ENCODE measurements at places on chromosomes 1 and 21.

GRCh38 chr1:118483245-118484006, 298.4 kb upstream of the SPAG17 start:
- DNase-seq: no peak

GRCh38 chr21:40732253-40733023, 114.5 kb downstream of the DSCAM start:
- no peak for DNase-seq

GRCh38 chr1:74728736-74729135, 4.1 kb downstream of the CRYZ start:
- DNase-seq: no peak

- no peak for DNase-seq
Observed at GRCh38 chr1:51072043-51072439, 30.0 kb upstream of the C1orf185 start.

DNA sequence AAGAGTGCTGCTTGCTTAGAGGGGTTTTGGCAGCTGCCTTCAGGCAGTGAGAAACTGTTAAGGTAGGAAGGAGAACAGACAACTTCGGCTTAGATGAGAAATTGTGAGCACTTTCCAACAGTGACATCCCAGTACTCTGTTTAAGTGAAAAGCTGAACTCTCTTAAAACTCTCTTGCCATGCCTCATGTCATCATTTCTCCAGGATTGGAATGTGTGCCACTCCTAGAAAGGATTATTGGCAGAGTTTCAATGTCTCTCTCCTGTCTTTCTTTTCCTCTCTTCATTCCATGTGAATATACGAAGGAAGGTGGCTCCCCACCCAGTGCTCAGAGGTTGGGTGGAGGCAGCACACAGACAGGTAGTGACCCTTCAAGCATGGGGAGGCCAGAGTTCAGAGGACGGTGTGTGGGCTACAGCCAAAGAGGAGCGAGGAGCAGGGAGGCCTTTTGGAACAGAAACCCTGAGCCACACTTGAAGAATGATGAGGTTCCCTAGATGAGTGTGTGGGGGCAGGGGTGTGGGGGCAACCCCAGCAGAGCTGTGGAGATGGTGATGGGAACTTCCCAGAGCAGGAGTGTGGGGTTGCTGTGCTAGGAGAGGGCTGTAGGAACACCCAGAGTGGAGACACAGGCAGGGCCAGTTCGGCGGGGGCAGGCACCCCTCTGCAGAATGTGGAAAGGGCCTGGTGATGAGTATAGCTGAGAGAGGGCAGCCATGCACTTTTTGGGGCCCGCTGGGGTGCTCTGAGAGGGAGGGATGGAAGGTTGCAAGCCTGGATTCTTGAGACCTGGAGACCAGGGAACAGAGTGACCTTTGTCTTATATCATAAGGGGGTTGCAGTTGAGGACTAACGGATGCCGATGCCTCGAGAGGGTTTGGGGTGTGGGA, 58.8 kb downstream of the GALNT2 start:
- DNase-seq: no peak

- no peak for DNase-seq
Observed at GRCh38 chr21:38036016-38036415, 119.8 kb upstream of the KCNJ6 start.

DNA sequence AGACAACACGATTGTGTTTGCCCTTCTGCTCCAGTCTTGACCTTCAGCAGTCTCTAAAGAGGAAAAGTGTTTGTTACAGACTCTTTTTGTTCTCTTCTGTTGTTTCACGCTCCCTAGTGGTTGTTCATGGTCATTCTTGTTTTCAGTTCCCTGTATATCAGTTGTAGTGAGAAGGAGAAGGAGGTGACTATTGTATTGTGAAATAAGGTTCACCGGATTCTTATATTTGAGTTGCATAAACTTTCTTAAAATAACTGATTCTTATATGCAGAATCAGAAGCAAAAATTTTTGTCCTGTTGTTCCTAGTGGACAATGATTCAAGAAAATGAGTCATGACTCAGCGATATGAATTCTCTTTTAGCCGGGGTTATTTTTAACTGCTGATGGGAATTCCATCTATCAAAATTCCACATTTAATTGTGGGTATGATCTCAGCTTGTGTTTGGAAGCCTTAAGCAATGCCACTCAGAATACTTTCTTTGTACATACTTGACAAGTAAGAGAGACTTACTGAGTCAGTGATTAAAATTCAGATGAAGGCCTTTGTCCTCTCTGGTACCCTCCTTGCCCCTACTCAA, 152.2 kb downstream of the CLEC20A start:
- DNase-seq: no peak

DNA sequence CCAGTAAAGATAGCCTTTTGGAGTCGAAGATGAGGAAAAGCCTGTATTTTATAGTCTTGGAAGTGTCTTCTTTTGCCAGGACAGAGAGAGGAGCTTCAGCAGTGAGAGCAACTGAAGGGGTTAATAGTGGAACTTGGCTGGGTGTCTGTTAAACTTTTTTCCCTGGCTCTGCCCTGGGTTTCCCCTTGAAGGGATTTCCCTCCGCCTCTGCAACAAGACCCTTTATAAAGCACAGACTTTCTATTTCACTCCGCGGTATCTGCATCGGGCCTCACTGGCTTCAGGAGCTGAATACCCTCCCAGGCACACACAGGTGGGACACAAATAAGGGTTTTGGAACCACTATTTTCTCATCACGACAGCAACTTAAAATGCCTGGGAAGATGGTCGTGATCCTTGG, at the start of gene VCAM1:
Gene VCAM1 (plus strand): TSS at position 253 of the 400 bp plus-strand sequence. CDS start 119 bp downstream, at position 372.
- DNase-seq: peak; percentile 68

DNA sequence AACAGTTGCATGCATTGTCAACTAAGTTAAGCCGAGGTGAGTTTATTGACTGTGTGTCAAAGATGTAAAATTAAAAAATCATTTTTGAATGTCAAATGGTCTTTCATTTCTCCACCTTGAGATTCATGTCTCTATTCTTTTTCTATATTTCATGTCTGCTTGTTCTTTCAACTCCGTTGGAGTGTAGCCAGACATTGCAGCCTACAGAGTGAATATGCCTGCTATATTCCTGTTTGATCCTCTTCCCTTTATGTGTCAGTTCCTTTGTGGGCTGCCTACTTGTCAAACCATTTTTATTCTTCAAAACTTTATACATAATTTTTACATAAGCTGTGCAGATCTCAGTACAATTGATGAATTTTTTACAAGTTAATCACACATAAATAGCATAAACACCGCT, 1325.8 kb upstream of the PRMT6 start:
- DNase-seq: no peak

GRCh38 chr1:169974067-169974466, 80.4 kb upstream of the SCYL3 start:
- no peak for DNase-seq

GRCh38 chr21:33403786-33404585, 773 bp downstream of the IFNGR2 start:
- DNase-seq: peak; percentile 86

DNA sequence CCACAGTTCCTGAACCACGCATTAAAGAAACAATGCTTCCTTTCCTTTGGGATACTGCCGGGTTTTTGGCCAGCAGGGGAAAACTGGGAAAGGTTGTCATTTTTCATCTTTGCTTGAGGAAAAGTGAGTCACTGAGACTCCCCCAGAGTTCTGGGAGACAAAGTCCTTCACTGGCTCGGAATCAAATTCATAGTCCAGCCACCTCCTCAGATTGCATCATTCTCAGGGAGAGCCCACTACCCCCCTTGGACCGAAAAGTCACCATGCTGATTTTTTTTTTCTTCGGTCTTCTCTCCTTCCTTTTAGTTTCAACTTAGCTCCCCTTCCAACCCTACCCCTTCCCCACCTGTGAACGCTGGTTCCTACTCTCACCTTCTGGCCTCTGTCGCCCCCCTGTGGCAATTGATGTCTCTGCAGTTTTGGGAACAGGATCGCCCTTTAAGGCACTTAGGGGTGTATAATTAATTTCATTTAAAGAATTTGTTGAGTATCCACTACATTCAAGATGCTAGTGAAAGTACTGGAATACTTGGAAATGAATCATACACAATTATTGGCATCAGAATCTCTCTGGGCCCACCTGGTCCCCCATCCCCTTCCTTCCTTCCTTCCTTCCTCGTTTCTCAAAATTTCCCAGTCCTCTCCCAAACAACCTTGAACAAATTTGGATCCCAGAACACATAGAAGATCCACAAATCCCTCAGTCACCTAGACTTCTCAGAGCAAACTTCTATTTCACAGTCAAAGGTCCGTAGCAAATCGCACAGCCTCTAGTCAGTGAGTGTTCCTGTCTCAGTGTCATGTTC, 6.9 kb downstream of the ACKR1 start:
- no peak for DNase-seq

GRCh38 chr1:48643193-48643592, 133.5 kb downstream of the BEND5 start:
- DNase-seq: no peak

DNA sequence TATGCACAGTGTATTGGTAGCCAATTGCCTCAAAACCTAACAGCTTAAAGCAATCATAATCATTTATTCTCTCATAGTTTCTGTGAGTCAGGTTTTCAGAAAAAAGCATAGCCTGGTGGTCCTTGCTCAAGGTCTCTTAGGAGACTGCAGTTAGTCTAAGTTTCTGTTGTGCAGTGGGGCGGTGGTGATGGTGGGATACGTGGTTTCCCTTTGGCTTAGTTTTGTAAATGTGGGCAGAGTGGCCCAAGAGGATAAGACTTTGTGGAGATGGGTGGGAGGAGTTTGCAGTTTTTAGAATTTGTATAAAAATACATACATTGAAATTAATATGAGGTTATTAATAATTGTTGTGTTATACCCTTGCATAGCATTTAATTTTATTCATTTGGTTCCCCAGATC, 68.6 kb downstream of the NOS1AP start:
- no peak for DNase-seq

- DNase-seq: no peak
Observed at GRCh38 chr1:237809099-237809498, 81.6 kb downstream of the ZP4 start.

- no peak for DNase-seq
Observed at GRCh38 chr1:40353082-40353481, 20.4 kb upstream of the SMAP2 start.

- DNase-seq: peak; percentile 58
Observed at GRCh38 chr21:31514598-31514997, 144.9 kb upstream of the SOD1 start.

DNA sequence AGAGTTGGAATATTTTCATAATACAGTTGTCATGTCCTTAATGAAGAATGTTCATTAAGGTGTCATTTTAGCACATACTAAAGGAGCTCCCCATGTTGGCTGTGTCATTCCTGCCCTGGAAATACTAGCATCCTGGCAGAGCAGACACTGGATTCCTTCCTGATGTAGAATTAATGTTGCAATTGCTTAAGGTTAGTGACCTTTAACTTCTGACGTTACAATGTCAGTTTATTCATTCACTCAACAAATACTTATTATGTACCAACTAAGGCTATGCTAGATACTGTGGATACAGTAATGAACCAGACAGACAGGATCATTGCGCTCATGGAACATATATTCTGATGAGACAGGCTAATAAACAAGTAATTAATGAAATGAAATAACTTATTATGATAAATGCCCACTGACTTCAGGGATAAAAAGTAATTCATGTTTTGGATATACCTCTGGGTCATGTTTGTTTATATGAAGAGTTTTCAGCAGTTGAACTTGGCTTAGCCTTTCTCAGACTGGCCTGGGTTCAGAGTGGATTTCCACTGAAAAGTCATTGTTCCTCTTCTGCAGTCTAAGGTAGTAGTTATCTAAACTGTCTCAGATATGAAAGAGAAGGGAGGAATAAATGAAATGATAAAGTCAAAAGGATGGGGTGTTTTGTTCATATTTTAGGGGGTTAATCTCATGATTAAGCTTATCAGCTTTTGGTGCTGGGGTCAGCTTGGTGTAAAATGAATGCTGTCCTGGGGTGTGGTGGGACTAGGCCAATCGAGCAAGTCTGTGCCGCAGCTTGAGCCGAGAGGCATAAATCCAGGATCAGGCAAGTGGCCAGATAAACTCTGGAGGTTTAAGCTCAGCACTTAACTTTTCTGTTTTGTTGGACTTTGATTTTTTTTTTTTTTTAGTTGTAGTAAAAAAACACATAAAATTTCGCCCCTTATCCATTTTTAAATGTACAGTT, 43.3 kb upstream of the KCNQ4 start:
- no peak for DNase-seq

GRCh38 chr21:15353546-15353945, 288.7 kb upstream of the NRIP1 start:
- no peak for DNase-seq

DNA sequence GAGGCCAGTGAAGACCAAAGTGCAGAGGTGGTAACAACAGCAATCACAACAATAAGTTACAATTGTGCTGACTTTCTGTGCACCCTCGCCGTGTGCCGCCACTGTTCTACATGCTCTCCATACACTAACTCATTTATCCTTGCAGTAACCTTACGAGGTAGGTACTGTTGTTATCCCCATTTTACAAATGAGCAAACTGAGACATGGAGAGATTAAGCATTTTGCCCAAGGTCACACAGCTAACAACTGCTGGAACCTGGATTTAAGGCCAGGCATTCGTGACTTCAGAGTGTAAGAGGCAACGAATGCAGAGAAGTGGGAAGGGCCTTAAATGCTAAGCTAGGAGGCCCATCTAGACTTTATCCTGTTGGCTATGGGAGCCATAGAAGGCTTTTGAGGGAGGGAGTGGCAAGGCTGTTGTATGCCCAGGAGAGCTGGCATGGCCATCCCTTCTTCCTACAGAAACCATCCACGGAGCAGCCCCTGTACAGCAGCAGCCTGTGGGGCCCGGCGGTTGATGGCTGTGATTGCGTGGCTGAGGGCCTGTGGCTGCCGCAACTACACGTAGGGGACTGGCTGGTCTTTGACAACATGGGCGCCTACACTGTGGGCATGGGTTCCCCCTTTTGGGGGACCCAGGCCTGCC, 36.6 kb downstream of the AZIN2 start:
- no peak for DNase-seq

GRCh38 chr1:100671601-100672000, 47.9 kb upstream of the VCAM1 start:
- no peak for DNase-seq

- no peak for DNase-seq
Observed at GRCh38 chr1:18869847-18870594, 10.6 kb upstream of the TAS1R2 start.

GRCh38 chr1:206823727-206824126, 41.7 kb upstream of the IL20 start:
- DNase-seq: no peak

GRCh38 chr1:67887146-67887545, 53.9 kb upstream of the GNG12 start:
- no peak for DNase-seq

- no peak for DNase-seq
Observed at GRCh38 chr1:245856944-245857531, 650.0 kb downstream of the SMYD3 start.

DNA sequence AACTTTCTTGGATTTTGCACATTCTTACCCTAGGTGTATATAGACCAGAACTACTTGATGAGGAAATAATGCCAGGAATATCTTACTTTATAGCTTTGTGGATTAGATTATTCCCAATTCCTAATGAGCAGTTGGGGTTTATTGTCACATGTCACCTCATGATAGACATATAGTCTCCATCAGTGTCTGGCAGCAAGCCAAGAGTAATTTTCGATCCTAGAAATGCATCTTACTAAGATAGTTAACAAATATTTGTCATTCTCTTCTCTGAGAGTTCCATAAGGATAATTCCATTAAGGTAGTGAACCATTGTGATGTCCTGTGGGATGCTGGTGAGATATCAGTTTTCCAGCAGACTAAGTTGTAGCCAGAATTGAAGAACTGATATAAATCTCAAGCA, 1282.9 kb upstream of the B3GALT2 start:
- DNase-seq: no peak
